Glutamatergic neuron (in vitro differentiated cells): ENCODE measurements at places on chromosomes 3 and 15.

- DNase-seq = no peak
These were observed 133.3 kb downstream of the MYLK start for GRCh38 chr3:123750659-123751420.

- no peak for DNase-seq
These were observed 84.6 kb upstream of the KLF13 start for GRCh38 chr15:31241888-31242522.

GRCh38 chr15:70486451-70487386, 276.6 kb downstream of the UACA start:
- no peak for DNase-seq

DNA sequence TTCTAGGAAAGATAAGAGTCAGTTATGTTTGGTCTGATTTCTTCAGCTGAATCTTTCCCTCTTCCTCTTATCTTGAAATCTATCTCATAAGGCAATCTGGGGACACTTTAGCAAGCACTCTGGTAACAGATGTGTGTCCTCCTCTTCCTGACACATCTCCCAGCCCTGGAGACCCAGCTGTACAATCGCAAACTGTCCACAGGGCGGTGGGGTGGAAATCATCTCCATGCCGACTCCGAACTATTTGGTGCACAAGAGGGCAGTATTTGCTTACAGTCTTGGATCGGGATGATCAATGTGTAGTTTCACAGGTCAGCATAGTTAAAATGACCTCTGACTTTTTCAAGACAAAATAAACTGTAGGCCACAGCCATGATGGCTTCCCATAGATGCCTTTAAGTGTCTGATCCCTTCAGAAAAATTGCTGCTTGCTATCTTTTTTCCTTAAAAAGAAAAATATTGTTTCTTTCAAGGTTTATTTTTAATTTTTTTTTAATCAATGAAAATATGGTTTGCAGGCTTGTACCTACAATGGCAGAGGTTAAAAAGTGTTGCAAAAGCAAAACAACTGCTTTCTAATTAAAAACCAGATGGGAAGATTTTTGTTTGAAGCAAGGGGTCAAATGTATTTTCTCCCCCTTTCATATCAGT, 17.7 kb downstream of the EEFSEC start:
- peak; percentile 75 for DNase-seq

DNA sequence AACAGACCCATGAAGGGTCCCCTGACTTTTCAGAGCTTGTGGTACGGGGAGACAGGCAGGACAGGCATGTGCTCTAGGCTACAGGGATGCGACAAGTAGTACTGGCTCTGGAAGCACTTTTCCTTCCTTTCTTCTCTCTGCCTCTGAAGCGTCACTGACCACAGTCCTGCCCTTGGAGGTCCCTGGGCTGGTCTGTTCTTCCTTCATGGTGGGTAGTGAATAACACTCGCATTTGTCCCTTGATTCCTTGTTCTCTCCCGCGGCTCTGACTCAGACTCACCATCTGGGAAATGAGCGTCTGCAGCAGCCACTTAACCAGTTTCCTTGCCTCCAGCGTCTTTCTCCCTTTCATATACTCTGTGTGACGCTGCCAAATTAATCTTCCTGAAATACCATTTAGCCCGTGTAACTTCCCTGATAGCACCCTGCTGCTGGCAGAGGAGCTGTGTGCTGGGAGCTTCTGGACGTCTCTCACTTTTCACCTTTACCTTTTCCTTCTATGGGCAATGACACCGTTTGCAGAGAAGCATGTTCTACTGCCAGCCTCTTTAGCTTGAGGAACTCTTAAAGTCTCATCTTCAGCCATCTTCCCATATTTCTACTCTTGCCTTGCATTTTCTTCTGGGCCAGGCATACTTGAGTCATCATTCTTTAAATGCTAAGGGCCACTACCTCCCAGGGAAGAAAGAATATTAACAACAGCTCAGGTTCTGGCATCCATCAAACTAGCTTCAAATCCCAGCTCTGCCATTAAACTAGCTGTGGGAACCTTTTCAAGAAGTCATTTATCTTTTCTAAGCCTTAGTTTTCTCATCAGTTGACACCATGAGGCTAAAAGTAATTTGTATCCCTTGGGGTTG, 33.6 kb downstream of the TMEM45A start:
- no peak for DNase-seq

DNA sequence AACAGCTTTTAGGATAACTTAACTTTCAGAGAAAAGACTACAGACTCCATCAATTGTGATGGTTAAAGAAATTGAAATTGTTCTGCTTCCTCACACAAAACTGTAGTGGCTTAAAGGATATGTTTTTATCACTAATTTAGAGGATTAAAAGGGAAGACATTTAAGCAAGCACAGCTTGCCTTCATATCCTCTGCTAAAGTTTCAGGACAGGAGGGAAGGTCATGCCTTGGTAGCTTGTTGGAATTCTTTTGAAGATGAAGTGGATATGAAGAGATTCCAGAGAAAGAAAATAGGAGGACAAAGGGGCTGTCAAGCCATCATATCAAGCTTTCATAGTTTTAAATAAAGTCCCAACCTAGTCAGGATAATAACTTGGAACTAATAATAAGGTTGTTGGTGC, 33.1 kb downstream of the CCDC80 start:
- DNase-seq = no peak

DNA sequence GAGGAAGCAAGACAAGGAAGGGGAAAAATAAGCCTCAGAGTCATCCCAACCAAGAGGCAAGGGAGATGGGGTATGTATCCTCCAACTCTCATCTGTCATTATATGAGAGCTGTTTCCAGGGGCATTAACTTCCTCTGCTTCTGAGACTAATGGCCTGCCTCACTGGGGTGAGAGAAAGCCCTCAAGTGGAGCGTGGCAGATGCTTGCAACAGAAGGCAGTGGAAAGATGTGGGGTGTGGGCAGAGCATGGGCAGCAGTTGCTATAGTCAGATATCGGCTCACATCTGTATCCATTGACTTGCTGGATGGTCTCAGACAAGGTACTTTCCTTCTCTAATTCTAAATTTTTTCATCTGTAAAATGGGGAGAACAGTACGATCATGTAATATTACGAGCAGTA, 81.7 kb upstream of the PLCL2 start:
- peak; percentile 32 for DNase-seq

DNA sequence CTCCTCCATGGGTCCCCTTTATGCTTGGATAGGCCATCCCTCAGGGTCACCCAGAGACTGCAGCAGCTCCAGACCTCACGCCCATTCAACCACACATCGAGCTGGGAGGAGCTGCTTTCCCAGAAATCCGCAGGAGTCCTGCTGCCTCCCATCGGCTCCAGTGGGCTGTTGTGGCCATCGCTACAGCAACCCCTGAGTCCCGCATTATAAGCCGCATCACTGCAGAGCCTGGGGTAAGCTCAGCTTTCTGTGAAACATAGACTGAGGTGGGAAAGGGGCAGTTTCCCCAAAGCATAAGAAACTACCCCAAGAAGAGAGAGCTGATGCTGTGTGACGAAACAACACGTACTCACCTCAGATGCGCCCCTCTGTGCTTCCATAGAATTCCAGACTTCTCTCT, 35.7 kb downstream of the MRPL46 start:
- no peak for DNase-seq

GRCh38 chr15:59051873-59052861, 52.8 kb upstream of the CCNB2 start:
- no peak for DNase-seq

DNA sequence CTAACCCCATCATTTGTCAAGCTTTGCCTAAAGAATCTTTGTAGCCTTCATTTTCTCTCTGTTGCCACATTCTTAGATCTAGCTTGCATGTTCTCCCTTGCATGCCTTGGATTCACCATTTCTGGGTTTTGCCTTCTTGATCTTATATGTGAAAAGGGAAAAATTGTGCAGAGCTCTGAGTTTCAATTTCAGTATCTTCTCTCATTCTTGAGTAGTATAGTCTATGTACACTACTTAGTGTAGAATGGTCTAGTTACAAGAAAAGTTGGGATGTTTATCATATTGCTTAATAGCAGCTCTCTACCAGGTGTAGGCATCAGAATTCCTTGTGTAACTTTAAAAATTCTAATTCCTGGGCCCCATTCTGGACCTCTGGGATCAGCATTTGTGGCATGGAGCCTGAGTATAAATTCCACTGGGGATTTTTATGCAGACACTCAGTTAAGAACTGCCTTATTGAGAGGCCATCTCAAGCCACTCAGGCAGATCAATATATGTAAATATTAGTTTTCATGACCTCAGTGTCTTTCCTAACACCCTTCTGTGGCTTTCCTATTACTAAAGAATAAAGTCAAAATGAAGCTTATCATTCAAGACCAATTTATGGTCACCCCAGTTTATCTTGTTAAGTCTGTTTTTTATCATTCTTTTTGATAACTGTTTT, 23.4 kb downstream of the GTF2E1 start:
- no peak for DNase-seq

- no peak for DNase-seq
These were observed 22.2 kb downstream of the CP start for GRCh38 chr3:149199474-149199873.

- DNase-seq = no peak
These were observed 6.5 kb upstream of the USP3 start for GRCh38 chr15:63497642-63498467.

GRCh38 chr15:77623755-77624524, 8.8 kb downstream of the LINGO1 start:
- DNase-seq = no peak

GRCh38 chr15:29924750-29925149, 102.5 kb upstream of the TJP1 start:
- DNase-seq = no peak

GRCh38 chr15:65867244-65867643, 2.0 kb upstream of the RAB11A start:
- DNase-seq = no peak

GRCh38 chr15:88834211-88834812, 31.1 kb downstream of the ACAN start:
- peak; percentile 70 for DNase-seq

GRCh38 chr3:175269394-175269793, 410.3 kb downstream of the NAALADL2 start:
- DNase-seq = no peak

GRCh38 chr3:122680475-122681283, at the start of gene PARP14:
TSS of gene PARP14 (plus strand) at chr3:122680839. CDS start at chr3:122680884, 45 bp downstream.
- no peak for DNase-seq

DNA sequence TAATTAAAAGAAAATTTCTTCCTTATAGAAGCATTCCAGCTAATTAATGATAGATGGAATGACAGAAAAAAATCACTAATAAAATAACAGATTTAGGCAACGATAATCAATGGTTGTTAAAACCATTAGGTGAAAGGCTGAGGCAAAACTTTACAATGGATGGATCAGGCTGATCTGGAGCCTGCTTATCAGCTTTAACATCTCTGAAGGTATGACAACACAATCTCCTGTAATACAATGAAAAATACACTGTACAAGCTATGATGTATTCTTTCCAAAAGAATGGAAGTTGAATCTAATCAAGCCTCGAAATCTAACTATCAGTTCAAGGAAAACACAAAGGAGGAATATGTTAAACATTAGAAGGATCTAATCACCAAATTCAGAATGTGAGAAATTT, 39.3 kb downstream of the EMC4 start:
- DNase-seq = no peak

DNA sequence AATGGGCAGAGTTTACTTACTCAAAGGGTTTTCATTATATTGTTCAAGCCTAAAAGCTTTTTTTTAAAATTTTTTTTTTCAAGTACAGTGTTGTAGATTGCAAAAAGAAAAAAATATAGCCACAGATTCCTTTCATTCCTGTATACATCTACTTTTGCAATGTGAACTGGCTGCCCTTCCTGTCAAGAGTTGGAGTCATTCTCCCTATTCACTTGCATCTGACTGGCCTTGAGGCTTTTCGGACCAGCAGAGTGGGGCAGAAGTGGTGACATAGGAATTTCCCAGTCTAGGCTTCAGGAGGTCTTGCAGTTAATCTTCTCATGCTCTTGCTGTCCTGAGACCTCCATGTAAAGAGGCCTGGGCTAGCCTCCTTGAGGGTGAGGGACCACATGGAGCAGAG, 218.3 kb upstream of the CFAP20DC start:
- no peak for DNase-seq

- DNase-seq = no peak
These were observed 321.3 kb upstream of the GOLIM4 start for GRCh38 chr3:168417016-168417415.

GRCh38 chr3:197960694-197961581, 921 bp downstream of the LMLN start:
- DNase-seq = no peak

DNA sequence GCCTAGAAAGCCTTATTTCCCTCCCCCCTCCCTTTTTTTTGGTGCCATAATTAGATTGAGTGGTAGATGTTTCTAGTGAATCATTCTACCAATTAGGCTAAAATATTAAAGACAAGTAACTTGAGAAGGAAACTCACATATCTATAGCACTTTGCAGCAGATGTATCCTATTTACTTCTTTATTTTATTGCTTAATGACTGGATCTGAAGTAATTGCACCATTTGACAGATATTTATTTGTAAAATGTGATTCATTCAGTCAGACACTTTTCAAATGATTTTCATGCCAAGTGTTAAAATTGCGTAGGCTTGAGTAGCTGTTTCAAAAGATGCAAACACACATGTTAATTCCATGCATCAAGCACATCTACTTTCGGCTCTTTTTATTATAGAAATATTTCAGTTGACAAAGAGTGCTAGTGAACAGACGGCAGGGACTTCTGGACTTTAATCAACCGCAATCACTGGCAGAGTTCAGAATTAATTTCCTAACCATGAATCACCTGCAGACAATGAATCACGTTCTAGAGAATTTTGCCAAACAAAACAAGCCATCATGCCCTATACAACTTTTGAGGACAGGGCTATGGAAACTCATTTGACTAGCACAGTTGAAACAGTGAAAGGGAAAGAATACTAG, 636.8 kb downstream of the MECOM start:
- DNase-seq = no peak

GRCh38 chr15:71278989-71279756, 163.9 kb downstream of the THSD4 start:
- no peak for DNase-seq

GRCh38 chr3:53162672-53163443, 1.8 kb downstream of the PRKCD start:
- no peak for DNase-seq

DNA sequence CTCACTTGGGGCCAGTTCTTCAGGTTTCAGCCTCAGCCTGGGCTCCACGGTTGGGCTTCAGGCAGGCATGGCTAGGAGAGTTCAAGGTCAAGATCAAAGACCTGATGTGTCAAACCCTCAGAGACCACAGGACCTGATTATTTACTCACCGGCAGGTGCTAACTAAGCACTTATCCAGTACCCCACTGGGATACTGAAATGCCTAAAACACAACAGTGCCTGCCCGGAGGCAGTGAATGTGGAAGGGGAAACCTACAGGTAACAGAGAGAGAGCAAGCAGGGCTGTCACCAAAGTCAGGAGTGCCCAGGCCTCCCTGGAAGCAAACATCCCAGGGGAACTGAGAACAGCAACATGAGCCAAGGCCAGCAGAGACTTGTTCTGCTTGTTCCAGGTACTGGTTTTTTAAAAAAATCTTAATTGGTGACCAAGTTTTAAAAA, 6.7 kb downstream of the IDH2 start:
- DNase-seq = no peak

GRCh38 chr3:126745760-126746394, 41.8 kb downstream of the CHCHD6 start:
- no peak for DNase-seq

- DNase-seq = no peak
These were observed 53.8 kb downstream of the FSIP1 start for GRCh38 chr15:39728845-39729244.
